ENCODE measurements at places on chromosomes 16 and 17.

GRCh38 chr16:57446531-57447185, 527 bp downstream of the CIAPIN1 start:
- DNase-seq, result no peak

- no peak for DNase-seq
These were observed 29.0 kb downstream of the RNF213 start for GRCh38 chr17:80289616-80290015.

GRCh38 chr16:57115168-57115513, 22.8 kb downstream of the CPNE2 start:
- no peak for DNase-seq

DNA sequence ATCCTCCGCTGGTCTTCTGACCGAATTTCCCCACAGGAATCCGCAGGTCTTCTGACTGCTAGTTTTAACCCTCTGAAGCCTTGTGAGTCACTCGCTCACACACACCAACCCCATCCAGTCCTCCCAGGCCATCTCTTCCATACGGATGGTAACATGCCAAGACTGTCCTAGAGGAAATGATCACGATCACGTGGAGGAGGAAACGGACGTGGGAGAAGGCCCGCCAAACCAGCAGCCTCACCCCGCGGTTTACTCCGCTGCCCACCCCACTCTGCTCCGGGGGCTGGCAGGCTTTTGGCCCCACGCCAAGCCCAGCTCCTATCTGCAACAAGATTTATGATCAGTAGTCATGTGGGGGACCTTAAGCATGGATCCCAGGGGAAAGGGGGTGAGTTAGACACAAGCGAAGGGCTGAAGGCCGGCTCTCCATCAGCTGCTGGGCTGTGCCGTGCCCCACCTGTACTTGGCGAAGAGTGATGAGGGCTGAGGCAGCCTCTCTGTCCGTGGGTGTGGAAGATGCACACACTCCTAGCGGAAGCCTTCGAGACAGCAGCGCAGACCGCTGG, 1.5 kb upstream of the FAAP100 start:
- DNase-seq, result no peak

- DNase-seq, result no peak
These were observed 92.8 kb downstream of the AMFR start for GRCh38 chr16:56332464-56333079.

DNA sequence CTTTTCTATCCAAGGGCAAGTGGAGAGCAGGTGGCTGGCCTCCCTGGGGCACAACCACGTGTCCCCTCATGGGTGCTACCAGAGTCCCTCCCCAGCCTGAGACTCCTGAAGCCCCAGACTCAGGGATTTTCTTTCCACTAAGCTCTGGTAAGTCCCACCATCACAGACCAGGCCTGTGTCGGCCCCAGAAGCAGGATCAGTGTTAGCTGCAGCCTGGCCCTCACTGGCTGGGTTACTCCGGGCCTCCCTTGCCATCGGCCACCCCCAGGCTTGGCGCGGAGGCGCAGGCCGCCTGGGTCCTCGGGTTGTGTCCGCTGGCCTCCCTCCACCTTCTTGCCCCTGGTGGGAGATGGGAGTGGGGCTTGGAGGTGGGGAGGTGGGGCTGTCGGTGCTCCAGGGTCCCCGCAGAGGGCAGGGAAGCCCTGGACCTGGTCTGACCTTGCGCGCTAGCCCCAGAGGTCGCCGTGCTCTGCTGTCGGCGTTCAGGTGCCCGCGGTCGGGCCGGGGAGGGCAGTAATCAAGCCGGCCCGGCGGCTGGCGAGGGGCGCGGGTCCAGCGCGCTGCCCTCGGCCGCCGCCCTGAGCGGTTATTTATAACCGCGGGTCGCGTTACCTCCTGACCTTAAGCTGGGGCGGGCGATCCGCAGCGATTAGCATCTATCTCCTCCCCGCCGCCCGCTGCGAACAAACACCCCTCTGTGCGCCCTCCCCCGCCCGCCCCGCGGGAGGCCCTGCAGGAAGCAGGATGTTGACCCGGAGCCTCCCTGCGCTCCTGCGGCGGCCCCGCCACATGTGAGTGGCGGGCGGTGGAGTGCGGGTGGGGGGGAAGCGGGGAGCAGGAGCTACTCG, 78.1 kb upstream of the TOB1 start:
- DNase-seq, result no peak

- no peak for DNase-seq
These were observed 85.1 kb downstream of the LITAF start for GRCh38 chr16:11501632-11502031.

DNA sequence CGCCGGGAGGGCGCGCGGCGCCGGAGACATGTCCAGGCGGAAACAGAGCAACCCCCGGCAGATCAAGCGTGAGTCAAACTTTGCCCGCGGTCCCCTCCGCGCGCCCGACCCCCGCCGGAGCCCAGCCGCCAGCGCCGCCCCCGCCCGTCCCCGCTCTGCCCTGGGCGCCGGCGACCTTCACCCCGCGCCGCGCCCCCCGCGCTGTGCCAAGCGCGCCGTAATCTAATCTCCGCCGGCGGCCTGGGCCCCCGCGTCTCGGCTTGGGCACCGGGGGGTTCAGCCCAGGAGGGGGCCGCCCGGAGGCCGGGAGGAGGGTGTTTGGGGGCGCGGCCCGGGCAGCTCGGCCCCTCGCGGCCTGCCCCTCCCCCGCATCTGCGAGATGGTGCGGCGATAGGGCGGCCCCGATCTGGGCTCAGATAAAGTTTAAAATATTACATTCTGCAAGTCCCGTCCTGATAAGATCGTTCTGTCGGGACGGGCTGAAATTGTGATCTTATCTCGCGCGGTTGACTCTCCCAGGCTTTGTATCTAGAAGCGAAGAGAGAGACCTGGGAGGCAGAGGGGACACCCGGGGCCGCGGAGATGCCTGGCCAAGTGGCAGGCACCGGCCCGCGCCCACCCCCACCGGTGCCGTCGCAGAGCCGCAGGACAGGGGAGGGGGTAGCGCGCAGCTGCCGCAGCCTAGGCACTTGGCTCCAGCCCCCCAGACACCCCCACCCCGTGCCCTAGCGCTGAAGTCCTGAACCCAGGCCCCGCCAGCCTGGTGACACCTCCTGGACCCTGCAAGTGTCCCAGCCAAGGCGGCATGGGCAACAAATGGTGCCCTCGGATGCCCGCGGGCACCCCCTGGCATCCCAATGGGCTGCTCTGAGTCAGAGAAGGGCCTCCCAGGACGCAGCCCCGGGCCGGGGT, 787 bp downstream of the ZFPM1 start:
- DNase-seq, result no peak

- DNase-seq, result no peak
These were observed 4.5 kb downstream of the TMEM238L start for GRCh38 chr17:10799407-10799806.

GRCh38 chr17:72334205-72334604, 213.4 kb downstream of the SOX9 start:
- DNase-seq, result no peak

DNA sequence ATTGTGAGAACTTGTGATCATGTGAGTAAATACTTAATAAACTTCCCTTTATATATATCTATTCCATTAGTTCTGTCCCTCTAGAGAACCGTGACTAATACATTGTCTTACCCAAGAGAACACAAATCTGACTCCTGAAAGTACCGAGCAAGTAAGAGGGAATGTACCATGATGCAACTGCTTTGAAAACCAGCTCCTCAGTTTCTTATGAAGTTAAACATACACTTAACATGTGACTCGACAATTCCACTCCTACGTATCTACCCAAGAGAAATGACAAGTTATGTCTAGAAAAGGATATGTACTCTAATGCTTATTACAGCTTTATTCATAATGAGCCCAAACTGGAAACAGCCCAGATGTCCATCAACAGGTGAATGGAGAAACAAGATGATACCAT, 8.8 kb upstream of the GJD3 start:
- DNase-seq, result no peak

GRCh38 chr17:13636951-13637350, 35.2 kb upstream of the HS3ST3A1 start:
- no peak for DNase-seq

- DNase-seq, result no peak
These were observed 36.0 kb upstream of the RBFOX3 start for GRCh38 chr17:79646721-79647455.

DNA sequence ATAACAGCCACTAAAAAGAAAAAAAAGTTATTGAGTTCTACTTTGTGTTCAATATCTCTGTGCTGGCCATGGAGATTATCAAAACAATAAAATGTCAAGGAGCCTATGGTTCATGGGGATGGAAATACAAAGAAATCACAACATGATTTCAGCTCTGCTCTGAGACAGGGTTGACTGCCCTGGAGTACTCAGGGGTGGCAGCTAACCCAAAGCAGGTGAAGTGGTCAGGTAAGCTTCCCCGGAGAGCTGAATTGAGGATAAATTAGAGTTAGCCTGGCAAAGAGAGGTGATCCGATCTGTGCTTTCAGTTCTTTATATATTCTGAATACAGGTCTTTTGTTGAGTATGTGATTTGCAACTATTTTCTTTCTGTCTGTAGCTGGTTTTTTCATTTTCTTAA, 119.3 kb upstream of the TMEM97 start:
- DNase-seq, result no peak

DNA sequence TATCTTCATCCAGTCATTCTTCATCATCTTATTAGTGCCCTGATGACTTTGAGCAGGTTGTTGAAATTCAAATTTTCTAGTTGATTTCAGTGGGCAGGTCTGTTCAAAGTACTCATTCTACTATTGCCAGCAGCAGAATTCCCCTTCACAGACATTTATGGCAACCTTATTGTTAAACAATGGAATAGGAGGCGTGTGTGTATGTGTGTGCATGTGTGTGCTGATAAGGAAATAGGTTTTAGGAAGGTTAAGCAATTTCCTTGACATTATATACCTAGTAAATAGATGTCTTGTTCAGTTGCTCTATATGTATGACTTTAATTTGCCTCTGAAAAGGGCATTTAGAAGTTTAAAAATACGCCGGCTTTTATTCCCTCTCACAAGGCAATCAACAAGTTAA, 601.4 kb upstream of the CA10 start:
- no peak for DNase-seq

DNA sequence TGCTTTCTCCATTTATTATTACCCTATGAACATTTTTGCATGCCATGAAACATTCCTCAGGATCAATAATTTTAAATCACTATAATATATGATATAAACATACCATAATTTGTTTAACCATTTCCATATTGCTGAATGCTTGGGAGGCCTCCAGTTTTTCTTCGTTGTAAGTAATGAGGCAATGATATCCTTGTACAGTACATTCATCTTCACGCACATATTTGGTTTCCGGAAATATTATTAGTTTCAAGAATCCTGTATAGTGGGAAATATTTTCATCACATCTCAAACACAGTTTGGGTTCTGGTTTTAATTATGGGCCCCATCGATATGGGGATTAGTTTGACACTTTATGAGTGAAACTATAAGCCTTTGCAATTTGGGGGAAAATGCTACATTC, 135.4 kb downstream of the HS3ST3B1 start:
- no peak for DNase-seq

- DNase-seq, result no peak
These were observed 5.9 kb downstream of the PAM16 start for GRCh38 chr16:4344983-4345835.

DNA sequence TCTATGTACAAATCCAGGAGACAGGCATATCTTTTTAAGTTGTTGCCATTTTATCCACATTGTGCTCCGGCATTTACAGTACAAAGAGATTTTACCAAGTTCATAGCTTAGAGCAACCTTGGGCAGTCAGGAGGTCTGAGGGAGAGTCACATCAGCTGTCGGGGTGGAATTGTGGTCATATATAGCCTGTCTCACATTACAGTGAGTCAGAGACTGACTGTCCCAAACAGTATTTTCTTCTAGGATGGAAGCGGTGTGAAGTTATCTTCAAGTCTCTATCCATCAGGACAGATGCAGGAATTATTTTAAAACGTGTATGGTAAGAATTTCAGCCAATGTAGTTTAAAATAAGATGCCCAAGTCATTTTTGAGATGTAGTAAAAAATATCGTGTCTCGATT, 53.0 kb downstream of the GPRC5B start:
- DNase-seq, result no peak

DNA sequence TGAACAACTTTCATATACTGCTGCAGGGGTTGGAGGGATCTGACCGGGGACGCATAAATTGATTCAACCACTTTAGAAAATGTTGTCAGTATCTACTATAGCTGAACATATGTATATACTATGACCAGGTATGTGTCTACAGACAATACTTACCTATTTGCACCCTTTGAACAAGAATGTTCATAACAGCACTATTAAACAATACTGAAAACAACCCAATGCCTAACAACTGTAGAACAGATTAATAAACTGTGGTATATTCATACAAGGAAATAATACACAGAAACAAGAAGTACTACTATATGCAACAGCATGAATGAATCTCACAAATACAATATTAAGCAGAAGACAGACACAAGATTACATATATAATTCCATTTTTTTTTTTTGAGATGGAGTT, 10.5 kb downstream of the BRIP1 start:
- DNase-seq, result no peak

GRCh38 chr17:27519550-27519949, 63.3 kb downstream of the KSR1 start:
- no peak for DNase-seq

DNA sequence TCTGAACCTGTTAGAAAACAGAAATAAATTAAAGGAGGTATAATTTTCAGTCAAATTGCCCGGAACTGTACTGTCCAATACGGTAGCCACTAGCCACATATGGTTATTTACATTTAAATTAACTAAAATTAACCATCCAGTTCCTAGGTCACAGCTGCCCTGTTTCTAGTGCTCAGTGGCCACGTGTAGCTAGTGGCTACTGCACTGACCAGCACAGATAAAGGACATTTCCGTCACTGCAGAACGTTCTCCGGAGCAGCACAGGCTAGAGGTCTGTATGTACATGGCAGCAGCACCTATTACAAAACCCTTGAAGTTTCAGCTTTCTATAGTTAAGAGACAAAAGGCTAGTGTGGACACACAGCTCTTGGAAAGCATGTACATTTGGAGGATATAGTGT, 33.7 kb downstream of the CPSF4L start:
- no peak for DNase-seq

DNA sequence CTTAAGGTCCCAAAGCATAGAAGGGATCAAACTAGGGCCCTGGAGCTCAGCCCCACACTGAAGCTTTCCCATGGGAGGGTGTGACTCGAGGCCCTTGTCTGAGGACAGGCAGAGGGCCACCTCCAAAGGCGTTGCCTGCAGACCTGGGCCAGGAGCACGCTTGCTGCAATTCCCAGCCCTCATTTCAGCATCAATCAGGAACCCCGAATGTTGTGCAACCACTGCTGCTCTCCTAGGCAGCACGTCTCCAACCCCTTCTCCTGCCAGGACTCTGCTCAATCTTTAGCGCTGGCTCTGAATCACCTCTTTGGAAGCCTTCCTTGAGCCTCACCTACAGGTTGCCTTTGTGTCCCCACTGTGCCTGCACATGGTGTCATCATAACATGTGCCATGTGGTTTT, 14.0 kb upstream of the ATP2C2 start:
- no peak for DNase-seq

GRCh38 chr17:34420254-34420766, 57.3 kb upstream of the CCL1 start:
- peak; percentile 66 for DNase-seq

GRCh38 chr17:28524476-28525424, 18.6 kb downstream of the FOXN1 start:
- DNase-seq, result no peak

Data from spinal cord (tissue), 10 donors.